Right renal pelvis (tissue), 4 donors: ENCODE measurements at places on chromosomes 3 and 15. TPM values are rescaled to one million over a fixed set of nuclear protein-coding genes. Genes with fewer than 3 reads are reported as not detected.

CYP1A1 gene
- 0.11 TPM for polyA plus RNA-seq

POC1A gene
- polyA plus RNA-seq: 7.9 TPM

FAM3D gene
- polyA plus RNA-seq: 2.5 TPM

TNFSF10 gene
- 38.7 TPM for polyA plus RNA-seq

STT3B gene
- 209 TPM for polyA plus RNA-seq

CEP63 gene
- polyA plus RNA-seq: 30.3 TPM

NR2E3 gene
- 0.44 TPM for polyA plus RNA-seq

SLCO2A1 gene
- 22.0 TPM for polyA plus RNA-seq

FXR1 gene
- polyA plus RNA-seq: 219 TPM

GOLGA8J gene
- 0.80 TPM for polyA plus RNA-seq

ZNF660 gene
- 11.0 TPM for polyA plus RNA-seq

CDHR4 gene
- polyA plus RNA-seq: not detected

PLCH1 gene
- 10.3 TPM for polyA plus RNA-seq

AQP9 gene
- polyA plus RNA-seq: 0.21 TPM

NAALADL2 gene
- polyA plus RNA-seq: 19.9 TPM

C3orf22 gene
- not detected for polyA plus RNA-seq

RLBP1 gene
- polyA plus RNA-seq: not detected

FOXB1 gene
- polyA plus RNA-seq: not detected

SLC9C1 gene
- 0.58 TPM for polyA plus RNA-seq

DPPA2 gene
- polyA plus RNA-seq: 1.2 TPM

CNTN6 gene
- polyA plus RNA-seq: 2.0 TPM

MME gene
- polyA plus RNA-seq: 468 TPM

KLHL25 gene
- 10.2 TPM for polyA plus RNA-seq

LMAN1L gene
- polyA plus RNA-seq: not detected

LARP6 gene
- polyA plus RNA-seq: 15.1 TPM

MUC20 gene
- polyA plus RNA-seq: 18.3 TPM

NDN gene
- 101 TPM for polyA plus RNA-seq

ANKUB1 gene
- polyA plus RNA-seq: 0.17 TPM

KPNA4 gene
- 82.0 TPM for polyA plus RNA-seq

DENND4A gene
- polyA plus RNA-seq: 25.5 TPM

CCR3 gene
- polyA plus RNA-seq: not detected

ATP13A4 gene
- polyA plus RNA-seq: 1.4 TPM

SQOR gene
- 24.7 TPM for polyA plus RNA-seq

GTPBP8 gene
- 20.2 TPM for polyA plus RNA-seq

UBP1 gene
- 107 TPM for polyA plus RNA-seq

FSIP1 gene
- polyA plus RNA-seq: 2.0 TPM

IGF1R gene
- polyA plus RNA-seq: 44.8 TPM

TMC3 gene
- 0.12 TPM for polyA plus RNA-seq

LRTM1 gene
- not detected for polyA plus RNA-seq

ITIH1 gene
- 0.05 TPM for polyA plus RNA-seq

SCAANT1 gene
- polyA plus RNA-seq: not detected

CX3CR1 gene
- 5.4 TPM for polyA plus RNA-seq

ANAPC13 gene
- 118 TPM for polyA plus RNA-seq

RBPMS2 gene
- polyA plus RNA-seq: 11.8 TPM

OR5K1 gene
- polyA plus RNA-seq: not detected

CADM2 gene
- polyA plus RNA-seq: 0.53 TPM

IQCF5 gene
- polyA plus RNA-seq: not detected
